Activated CD8-positive, alpha-beta memory T cell treated with anti-CD3 and anti-CD28 coated beads for 24 hours (primary cell): ENCODE measurements at places on chromosomes 5 and 9.

- no peak for DNase-seq
These were observed 106.9 kb upstream of the ST8SIA4 start for GRCh38 chr5:101009758-101010519.

GRCh38 chr9:124840300-124840833 lies 12.9 kb upstream of the WDR38 start:
- DNase-seq = no peak

- DNase-seq = no peak
These were observed 20.5 kb downstream of the ERAP2 start for GRCh38 chr5:96896806-96897205.

- DNase-seq = no peak
These were observed 234.1 kb downstream of the ADAMTS6 start for GRCh38 chr5:65247594-65247993.

DNA sequence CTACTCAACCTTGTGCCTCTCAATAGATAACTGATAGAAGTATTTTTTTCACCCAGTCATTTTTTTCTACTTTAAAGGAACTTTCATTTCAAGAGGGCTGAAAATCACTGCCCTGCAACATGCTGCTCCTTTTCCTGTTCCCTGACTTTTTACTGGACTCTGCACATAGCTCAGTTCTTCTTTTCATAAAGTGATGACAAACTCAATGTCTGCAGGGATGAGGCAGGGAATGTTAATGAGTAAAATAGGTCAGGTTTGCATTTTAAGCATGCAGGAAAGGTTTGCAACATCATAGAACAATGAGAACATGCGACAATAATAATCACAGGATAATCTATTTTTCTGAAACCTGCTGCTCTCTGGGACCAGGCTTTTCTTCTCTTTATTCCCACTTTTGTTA lies 172.2 kb upstream of the SGCD start:
- DNase-seq = no peak

DNA sequence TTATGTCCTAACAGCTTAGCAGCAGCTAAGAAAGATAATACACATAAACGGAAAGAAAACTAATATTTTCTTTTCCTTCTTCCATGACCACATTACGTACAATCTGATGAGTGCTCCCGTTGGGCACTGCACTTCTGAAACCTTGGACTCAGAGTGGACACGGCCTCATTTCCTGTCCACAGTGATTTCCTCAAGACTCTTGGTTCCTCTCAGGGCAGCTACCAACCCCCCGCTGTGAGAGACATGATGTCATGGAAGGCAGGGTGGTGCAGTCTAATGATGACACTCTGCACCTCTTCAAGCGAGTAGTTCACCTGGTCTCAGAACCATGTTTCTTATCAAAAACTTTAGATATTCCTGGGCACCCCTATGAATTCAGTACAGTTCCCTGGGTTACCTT lies 68.7 kb upstream of the CTSL start:
- DNase-seq = no peak

GRCh38 chr5:154351566-154351965 lies 94.2 kb upstream of the SAP30L start:
- DNase-seq = no peak

GRCh38 chr5:177306674-177307543 lies 3.3 kb downstream of the PRELID1 start:
- DNase-seq = no peak

- peak; percentile 78 for DNase-seq
These were observed at the start of gene GAS1 for GRCh38 chr9:86947146-86948073. TSS of gene GAS1 (minus strand) at chr9:86947506. CDS start at chr9:86946779, 727 bp downstream.

DNA sequence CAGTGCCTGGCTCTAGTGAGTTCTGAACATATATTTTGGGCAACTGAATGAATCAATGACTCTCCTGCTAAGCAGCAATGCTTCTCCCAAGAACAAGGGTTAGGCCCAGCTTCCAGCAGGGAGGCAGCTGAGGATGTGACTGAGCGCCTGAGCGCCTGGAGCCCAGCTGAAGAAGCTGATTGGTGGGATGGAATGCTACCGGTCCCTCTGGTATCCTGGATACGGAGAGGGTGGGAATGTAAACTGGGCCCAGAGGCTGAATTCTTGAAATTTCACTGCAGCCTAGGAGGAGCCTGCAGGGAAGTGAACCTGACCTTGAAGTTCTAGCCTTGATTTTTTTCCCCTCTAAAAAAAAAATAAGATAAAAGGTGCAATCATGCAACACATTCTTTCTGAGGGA lies 43.2 kb downstream of the WWC1 start:
- DNase-seq = no peak

DNA sequence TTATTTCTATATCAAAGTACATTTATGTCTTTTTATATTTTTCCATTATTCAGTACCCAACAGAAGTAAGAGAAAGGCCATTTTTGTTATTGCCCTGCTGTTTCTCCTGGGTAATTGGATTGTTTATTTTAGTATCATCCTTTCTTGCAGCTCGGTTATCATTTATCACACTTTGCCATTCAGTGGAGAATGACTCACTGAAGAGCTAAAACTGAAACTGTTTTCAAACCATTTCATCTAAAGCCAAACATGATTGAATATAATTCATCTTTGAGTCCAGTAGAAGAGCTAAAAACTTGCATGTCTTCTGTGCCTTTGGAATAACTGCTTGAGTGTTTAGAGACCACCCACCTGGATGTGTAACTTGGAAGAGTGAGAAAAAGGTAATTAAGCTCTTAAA lies 139.5 kb upstream of the PRDM9 start:
- no peak for DNase-seq

- no peak for DNase-seq
These were observed 57.7 kb upstream of the NXNL2 start for GRCh38 chr9:88477300-88477751.

- DNase-seq = peak; percentile 24
These were observed 38.9 kb downstream of the FNBP1 start for GRCh38 chr9:130003943-130004552.

GRCh38 chr5:73201547-73202513 lies 28.8 kb downstream of the TMEM174 start:
- DNase-seq = peak; percentile 91

DNA sequence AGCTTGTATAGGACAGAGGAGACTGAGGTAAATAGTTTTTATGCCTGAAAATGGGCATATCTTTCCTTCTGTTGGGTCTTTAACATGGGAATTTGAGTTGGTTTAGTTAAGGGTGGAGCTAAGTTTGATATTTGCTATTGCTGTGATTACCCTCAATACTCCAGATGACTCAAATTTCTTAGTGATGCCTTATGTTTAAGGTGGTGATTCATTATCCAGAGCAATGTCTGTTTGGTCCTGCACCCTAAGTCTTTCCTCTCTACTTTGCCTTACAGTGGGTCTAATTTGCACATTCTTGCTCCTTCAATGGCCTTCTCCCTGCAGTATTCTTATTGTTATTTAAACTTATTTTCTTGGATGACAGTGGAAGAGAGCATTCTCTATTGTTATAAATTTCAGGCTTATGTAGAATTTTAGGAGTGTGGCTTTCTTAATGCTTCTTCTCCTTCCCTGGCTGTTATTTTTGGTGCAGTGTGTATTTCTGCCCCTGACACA lies 312.9 kb upstream of the RPS23 start:
- DNase-seq = no peak

DNA sequence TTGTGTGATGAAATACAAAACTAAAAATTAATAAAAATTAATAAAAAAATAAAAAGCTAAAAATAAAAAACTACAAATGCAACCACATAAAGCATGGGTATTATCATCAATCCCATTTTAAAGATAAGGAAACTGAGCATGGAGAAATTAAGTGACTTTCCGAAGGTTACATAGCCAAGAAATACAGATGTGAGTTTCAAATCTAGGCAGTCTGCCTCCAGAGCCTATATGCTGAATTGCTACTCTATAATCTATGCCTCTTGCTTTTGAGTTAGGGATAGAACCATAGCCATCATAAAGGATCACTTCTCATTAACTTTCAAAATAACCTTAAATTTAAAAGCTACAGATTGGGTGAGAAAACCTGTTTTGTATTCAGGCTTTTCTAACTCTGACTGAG lies 18.8 kb upstream of the ERAP2 start:
- no peak for DNase-seq

DNA sequence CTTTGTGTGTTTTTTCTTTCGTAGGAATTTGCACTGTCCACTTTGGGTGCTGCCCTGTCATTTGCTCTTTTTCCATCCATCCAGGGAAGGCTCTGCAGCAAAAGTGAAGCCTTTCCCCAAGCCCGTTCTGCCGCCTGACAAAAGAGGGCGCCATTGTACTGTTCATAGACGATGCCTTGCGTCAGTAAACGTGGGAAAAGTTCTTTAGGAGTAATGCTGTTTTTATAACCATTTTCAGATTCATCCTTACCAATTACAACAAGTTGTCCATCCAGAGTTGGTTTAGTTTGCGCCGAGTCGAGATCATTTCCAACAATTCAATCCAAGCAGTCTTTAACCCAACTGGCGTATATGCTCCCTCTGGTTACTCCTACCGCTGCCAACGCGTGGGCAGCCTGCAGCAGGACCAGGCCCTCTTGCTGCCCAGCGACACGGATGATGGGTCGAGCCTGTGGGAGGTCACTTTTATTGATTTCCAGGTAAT lies 34.3 kb upstream of the RPS23 start:
- DNase-seq = no peak

DNA sequence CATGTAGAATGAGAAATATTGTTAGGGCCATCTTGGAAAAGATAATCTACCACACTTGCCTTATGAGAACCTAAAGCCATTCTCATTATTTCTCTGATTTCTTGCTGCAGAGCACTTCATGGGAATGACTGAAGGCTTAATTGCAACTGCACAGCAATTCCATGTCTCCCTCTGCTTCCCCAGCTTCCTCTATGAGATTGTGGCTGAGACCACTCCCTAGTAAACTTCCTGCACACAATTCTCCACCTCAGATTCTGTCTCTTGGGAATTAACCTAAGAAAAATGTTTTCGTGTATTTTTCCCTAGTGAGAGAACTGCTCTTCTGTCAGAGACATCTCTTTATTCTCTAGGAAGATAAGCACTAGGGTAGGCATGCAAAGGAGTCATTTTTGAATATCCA lies 55.6 kb upstream of the CAMK4 start:
- no peak for DNase-seq

DNA sequence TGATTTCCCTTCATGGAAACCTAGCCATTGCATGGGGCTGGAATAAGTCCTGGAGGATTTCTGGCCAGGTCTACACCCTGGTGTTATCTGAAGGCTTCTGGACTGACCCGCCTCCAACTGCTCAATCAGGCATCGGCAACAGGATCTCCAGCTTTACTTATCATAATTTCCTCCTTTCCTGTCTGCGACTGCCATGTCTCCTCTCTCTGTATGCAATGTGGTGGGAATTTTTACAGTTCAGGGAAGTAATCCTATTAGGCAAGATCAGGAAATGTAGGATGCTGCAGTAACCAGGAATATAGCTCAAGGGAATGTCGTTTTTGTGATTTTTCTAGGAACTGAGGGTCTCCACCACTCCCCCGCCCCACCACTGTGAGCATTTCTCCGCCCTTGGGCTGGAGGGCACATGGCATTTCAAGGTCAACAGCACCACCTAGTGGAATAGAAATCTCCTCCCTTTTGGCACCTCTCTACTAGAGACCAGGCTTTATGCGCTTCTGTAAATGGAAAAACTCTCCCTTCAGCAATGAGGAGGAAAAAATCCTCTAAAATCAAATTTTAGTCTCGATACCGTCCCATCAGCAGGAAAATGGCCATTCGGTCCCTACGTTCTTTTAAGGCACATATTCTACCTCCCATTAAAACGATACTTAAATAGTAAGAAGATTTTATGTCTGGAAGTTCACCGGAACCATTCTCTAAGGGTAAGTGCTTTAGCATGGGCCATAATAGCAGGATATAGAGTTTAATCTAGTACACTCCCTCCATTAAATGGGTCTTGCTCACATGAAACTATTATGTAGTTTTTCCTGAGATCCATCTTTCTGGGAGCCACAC lies 93.0 kb downstream of the YTHDC2 start:
- DNase-seq = peak; percentile 62

GRCh38 chr5:112762113-112762810 lies 24.6 kb downstream of the APC start:
- DNase-seq = no peak

- no peak for DNase-seq
These were observed 1.9 kb downstream of the ENTPD8 start for GRCh38 chr9:137439158-137439714.

- DNase-seq = no peak
These were observed 50.2 kb downstream of the MED10 start for GRCh38 chr5:6328173-6328572.

GRCh38 chr5:176627582-176627981 lies 2.8 kb downstream of the SNCB start:
- DNase-seq = no peak

GRCh38 chr5:159471904-159472303 lies 141.6 kb upstream of the IL12B start:
- no peak for DNase-seq

DNA sequence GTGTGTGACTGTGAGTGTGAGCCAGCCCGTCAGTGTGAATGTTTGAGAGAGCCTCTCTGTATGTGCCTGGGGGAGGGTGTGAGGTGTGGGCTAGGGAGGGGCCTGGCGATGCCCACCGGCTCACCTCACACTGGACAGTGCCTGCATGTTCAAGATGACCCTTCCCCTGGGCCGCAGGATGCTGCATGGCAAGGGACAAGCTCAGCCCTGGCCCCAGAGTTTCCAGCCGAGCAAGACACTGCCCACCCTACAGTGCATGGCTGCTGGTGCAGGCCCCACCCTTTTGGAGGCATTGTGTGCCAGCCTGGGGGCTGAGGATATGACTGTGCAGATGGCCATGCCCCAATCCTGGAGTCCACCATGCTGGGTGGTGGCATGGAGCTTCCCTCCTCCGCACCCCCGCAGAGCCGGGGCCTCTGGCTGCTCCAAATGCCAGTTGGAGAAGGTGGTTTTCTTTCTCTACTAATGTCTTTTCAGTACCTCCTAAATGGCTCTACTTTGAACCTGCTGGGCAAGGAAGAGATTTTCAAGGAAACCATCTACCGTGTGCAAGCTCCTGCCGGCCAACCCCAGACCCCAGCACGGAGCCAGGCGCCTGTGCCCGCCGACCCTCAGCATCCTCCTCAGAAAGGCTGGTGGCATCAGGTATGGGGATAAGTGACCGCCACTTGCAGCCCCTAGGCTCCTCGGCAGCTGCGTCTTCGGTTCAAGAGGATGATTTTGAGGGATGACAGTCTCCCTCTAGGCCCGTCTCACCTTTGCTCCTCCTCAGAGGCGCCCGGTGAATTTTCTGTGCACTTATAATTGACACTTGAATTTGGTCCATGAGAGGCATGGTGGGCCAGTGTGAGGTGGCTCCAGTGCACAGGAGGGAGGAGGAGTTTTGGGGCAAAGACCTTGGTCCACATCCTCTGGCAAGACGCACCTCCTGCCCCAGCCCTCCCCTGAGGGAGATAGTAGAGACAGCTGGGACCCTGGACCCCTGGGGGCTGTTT lies 27.7 kb downstream of the FGD3 start:
- peak; percentile 52 for DNase-seq

- no peak for DNase-seq
These were observed 300.7 kb downstream of the MSX2 start for GRCh38 chr5:175025077-175025476.

- no peak for DNase-seq
These were observed 118.7 kb upstream of the CCNG1 start for GRCh38 chr5:163318707-163319106.

DNA sequence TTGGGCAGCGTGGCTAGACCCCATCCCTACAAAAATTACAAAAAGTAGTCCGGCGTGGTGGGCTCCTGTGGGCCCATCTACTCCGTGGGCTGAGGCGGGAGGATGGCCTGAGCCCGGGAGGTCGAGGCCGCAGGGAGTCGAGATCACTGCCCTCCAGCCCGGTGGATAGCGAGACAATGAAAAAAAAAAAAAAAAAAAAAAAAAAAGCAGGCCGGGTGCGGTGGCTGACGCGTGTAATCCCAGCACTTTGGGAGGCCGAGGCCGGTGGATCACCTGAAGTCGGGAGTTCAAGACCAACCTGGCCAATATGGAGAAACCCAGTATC lies 110.5 kb upstream of the LPCAT1 start:
- no peak for DNase-seq
